ENCODE measurements at places on chromosomes 3 and 15.

GRCh38 chr15:23736033-23736673, 49.0 kb upstream of the NDN start:
- no peak for DNase-seq

DNA sequence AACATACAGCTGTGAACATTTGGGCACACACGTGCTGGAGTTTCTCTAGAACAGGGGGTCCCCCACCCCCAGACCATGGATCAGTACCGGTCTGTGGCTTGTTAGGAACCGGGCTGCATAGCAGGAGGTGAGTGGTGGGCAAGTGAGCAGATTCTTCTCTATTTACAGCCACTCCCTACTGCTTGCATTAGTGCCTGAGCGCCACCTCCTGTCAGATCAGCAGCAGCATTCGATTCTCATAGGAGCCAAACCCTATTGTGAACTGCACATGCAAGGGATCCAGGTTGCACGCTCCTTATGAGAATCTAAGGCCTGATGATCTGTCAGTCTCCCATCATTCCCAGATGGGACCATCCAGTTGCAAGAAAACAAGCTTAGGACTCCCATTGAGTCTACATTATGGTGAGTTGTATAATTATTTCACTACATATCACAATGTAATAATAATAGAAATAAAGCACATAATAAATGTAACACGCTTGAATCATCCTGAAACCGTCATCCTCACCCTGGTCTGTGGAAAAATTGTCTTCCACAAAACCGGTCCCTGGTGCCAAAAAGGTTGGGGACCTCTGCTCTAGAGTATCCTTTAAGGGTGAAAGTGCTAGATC, 25.8 kb downstream of the CHRM5 start:
- DNase-seq: no peak

- DNase-seq: no peak
Observed at GRCh38 chr3:194661374-194661773, 10.6 kb downstream of the LSG1 start.

DNA sequence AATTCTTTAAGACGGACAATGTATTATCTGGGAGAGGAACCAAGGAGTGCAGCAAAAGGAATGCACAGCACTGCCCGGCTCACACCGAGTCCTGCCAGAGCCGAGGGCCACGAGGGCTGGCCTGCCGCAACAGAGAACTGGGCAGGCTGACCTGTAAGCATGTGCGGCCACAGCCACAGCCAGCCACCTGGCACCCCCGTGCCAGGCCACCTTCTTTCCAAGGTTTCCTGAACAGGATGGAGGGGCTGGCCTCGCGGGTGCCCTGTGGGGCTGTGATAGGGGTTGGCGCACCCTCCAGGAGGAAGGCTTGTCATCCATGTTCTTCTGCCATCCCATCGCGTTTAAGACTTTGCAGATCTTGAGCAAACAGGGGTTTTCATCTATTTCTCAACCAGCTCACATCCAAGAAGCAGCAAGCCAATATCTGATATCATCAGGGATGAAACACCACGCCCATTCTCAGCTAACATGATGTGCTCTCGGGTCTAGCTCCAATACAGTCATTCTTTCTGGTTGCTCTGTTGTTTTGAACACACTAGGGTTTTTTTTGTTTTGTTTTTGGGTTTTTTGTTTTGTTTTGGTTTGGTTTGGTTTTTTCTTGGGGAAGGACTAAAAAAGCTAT, 10.2 kb downstream of the CA12 start:
- DNase-seq: no peak

- DNase-seq: no peak
Observed at GRCh38 chr15:91737151-91737818, 116.2 kb upstream of the SLCO3A1 start.

DNA sequence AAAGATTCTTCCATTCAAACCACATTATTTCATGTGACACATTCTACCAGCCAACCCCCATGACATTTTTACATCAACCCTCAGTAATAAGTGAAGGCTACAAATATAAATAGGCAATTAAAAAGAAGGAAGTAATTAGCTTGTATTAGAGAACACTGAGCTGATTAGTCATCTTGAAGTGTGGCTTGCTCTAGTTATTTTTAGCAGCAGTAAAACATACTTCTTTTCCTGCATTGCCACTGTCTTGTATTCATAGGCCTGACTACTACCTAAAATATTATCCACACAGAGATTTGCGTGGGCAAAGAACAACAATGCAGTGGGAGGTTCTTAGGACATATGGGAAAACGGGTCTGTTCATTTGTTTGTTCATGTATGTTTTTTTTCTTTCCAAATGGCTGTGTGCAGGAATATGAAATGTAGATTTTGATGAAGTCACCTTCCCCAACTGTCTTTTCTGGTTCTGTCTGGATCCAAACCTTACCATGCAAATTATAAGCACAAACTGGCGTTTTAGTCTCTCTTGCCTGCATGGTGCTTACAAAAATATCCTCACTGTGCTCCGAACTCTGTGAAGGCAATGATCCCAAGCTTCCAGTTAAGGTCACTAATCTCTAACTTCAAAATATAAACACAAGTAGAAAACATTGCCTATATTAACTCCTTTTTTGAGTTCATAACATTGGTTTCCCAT, 31.5 kb upstream of the TM4SF4 start:
- no peak for DNase-seq

DNA sequence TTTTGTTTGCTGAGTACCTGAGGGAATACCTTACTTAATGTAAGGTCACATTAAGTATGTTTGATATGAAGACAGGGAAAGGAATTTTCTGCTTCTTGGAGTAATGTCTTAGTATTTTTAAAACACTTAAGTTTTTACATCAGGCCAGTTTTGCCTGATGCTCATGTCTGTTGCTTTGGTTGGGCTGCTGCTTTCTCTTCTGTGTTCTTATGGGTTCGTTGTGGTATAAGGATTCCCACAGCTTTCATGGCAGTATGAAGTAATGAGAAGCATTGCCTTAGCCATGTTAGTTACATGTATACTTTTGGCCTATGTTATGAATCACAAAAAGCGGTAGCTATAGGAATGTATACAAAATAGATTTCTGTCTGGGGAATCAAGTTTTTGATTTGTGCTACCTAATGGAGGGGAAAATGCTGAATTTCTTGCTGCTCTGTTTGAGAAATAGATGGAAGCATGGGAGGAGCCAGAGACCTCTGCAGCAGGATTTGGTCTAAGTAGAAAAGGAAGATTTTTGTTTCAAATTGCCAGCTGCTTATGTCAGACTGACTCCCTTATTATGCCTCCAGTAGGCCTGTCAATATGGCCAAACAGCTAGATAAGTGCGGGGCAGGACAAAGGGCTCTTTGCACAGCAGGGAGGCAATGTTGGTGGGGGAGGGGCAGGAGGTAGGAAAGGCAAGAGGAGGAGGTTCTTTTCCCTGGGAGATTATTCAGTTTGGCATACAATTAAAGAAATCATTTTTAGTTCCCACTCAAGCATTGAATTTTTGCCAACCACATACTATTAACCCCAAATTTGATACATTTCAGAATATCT, 5.2 kb downstream of the SETD5 start:
- DNase-seq: no peak

DNA sequence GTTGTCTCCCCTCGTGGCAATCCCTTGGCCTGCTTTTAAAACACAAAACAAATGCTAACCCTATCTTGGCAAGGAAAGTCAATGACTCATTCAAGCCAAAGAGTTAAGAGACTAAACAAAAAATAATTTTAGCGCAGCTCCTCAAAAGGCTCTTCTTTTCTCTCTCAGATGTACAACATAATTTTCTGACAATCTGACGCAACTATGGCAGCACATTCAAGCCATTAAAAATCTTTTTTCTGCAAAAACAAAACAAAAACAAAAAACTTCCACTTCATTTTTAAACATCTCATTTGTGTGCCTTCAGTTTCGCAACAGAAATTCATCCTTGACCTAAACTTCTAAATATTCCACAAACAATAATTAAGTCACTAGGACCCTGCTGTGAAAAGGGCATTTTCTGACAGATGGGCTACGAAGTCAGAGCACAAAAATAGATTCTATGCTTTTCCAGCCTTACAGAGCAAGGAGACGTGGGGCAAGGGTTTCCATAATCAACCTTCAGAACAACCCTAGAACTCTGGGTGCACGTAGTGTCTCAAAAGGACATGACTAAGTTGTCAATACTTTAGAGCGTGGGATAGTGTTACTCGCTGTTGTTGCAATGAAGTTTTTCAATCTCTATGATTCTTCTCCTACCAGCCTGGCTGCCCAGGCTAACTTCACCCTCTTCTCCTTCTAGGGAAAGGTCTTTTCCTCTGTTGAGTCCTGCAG, 84.3 kb downstream of the MB21D2 start:
- no peak for DNase-seq

- DNase-seq: no peak
Observed at GRCh38 chr3:115930922-115931321, 307.6 kb downstream of the GAP43 start.

DNA sequence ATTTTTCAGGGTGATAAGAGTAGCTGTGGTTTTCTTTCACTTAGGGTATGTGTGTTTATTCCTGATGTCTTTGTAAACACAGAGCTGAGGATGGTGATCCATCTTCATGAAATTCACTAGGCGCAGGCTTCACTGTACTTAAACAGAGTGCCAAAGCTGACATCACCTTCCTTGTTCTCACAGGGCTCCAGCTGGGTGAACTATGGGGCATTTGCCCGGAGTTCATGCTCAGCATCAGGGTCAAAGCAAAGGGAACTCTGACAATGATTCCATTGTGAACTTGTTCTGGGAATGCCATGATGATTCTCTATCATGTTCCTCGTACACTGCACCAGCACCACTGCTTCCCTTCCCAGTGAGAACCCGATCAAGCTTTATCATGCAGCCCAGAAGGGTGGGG, 184.8 kb upstream of the P2RY1 start:
- no peak for DNase-seq
